ENCODE measurements at places on chromosomes 5 and 9.

DNA sequence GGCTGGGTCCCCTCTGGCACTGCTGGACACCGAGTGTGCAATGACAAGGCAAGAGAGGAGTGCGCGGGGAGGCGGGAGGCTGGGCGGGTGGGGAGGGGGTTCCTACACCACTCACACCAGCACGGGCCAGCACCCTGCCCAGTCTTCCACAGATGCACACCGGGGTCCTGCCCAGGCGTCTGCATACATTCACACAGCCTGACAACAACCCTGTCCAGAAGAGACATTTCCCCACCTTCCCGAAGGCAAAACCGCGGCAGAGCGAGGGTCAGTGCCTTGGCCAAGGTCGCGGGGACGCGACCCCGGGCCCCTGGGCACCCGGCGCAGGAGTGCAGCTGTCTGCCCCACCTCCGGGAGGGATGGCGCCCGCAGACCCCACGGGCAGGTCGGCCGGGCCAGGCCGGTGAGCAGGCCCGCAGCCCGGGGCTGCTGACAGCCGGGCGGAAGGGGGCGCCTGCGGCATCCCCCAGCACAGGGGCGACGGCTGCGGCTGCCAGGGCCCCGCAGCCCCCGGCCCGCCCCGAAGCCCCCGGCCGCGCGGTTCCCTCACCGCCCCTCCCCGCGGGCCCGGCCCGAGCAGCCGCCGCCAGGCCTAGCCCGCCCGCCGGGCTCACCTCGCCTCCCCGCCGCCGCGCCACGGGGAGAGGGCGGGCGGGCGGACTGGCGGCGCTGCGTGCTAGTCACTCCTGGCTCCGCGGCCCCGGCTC lies 496 bp downstream of the MAPK9 start:
- DNase-seq, result no peak

- no peak for DNase-seq
Measured at GRCh38 chr5:169781420-169782345, 144.6 kb downstream of the DOCK2 start.

DNA sequence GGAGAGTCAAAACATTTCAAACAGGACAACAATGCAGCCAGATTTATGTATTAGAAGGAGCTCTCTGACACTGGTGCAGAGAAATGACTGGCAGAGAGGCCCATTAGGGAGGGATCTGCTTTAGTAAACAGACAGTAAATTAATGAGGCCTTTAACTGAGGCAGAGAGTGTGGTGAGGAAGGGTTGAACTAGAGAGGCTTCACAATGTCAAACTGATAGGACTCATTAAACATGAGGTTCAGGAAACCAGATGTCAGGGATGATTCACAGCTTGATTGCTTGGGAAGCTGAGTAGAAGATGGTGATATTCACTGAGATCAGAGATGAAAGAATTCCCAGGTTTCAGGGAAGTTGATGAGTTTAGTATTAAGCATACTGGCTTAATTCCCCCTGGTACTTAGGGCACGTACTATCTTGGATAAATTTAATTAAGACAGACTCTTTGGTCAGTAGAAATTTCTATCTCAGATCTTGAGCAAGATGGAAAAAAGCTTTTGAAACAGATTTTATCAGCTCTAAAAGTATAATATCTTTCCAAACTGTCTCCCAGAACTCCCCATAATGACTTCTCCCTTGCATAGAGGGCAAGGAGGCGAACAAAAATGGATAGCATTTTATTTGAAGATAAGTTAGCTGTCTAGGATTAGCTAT lies 8.6 kb upstream of the MUSK start:
- DNase-seq, result no peak

- DNase-seq, result no peak
Measured at GRCh38 chr9:84450029-84450428, 109.5 kb upstream of the SLC28A3 start.

DNA sequence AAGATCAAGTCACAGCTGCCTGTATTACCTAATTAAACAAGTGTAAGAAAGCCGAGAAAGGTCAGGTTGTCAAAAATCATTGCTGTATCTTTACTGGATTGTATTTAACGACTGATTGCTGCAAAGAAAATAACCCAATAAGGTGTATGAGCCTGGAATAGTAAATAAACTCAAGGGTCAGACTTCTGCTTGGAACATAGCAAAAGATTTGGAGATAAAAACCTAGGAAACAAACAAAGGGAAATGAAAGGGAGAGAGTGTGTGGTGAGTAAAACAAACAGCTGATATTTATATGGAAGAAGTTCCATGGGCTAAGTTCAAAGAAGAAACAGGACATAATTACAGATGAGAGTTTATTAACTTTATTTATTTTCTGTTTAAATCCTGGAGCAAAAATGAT lies 354.0 kb downstream of the TLR4 start:
- DNase-seq, result no peak

GRCh38 chr9:27541740-27542139 lies 12.1 kb upstream of the MOB3B start:
- DNase-seq, result no peak

GRCh38 chr5:164504141-164504772 lies 998.8 kb downstream of the MAT2B start:
- DNase-seq, result peak; percentile 78
